ENCODE measurements at places on chromosomes 11 and 22.

DNA sequence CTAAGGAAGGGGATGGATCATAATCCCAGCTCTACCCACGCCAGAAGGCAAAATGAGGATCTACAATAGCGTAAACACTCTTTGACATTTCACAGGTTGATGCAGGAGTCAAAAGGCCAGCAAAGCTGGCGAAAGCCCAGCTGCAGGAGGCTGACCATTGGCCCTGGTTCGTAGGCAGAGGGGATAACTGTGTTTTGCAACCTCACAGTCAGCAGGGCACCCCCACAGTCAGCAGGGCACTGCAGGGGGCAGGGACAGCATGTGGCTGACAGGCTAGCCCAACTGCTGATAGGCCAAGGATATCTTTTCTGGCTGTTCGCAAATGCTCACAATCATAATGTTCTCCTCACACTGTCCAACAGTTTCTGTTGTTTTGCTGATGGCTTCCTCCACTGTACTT, 372.7 kb downstream of the BUD13 start:
- no peak for DNase-seq

- DNase-seq = no peak
Measured at GRCh38 chr11:45934580-45935318, 12.3 kb downstream of the LARGE2 start.

DNA sequence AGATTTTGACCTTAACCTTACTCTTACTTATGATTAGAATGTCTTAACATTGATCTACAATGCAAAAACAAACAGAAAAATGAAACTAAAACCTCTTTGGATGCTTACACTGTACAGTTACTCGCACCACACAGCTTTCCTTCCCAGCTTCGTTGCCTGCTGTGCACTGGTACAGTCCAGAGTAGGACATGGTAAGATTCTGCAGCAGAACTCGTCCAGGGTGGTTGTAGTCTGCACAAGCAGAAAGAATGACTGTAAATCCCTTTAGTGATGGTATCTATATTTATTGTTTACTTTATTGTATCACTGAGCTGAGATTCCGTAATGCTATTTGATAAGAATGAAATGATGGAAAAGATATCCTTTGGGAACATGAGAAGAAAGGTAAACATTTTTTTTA, 21.0 kb upstream of the HSPA8 start:
- DNase-seq = no peak

GRCh38 chr11:93852242-93852641, 1.8 kb upstream of the VSTM5 start:
- no peak for DNase-seq

GRCh38 chr11:111162305-111162704, 83.2 kb upstream of the POU2AF2 start:
- no peak for DNase-seq

GRCh38 chr11:112655371-112655770, 305.8 kb upstream of the NCAM1 start:
- DNase-seq = no peak

- DNase-seq = no peak
Measured at GRCh38 chr22:22021162-22021750, 38.7 kb upstream of the TOP3B start.

DNA sequence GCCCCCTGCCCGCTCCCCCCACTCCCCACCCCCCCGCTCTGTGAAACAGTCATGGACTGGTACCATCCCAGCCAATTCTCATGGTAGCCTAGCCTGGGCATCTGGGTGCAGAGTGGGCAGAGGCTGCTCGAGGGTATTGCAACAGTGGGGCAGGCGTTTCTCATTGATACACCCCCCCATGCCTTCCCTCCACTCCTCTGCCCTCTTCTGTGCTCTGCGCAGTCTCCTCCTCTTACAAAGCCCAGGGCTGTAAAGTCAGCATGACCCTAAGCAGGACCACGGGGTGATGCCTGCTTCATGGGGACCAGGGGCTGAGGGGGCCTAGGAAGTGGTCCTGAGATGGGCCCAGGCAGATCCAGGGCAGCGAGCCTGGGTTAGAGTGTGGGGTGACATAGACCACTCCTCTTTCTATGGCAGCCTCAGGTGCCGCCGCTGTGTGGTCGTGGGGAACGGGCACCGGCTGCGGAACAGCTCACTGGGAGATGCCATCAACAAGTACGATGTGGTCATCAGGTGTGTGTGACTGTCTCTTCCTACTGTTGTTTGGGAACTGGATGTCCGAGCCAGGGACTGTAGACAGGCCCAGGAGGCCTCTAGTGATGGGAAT, 52.3 kb downstream of the ST3GAL4 start:
- DNase-seq = no peak

DNA sequence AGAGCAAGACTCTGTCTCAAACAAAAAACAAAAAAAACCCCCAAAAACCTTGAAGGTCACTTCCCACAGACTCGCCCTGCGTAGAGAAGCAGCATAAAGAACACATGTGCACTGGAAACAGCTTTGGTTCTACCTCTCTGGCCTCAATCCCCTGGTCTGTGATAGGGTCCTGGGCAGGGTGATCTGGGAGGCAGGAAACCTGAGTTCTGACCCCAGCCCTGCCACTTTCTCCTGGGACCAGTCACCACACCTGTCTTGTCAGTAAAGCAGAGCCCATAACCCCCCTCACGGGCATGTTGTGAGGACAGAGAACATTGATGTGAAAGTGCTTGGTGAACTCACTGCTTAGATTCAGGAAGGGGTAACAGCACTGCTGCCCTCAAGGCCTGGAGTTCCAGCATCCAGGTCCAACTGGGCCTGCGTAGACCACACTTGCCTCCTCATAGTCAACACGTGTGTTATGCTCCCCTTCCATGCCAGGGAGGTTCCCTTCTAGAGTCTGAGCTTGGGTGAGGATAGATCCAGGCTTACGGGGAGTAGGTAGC, 11.4 kb downstream of the UCP2 start:
- DNase-seq = no peak

GRCh38 chr22:35409783-35410662, 10.1 kb downstream of the MCM5 start:
- no peak for DNase-seq

GRCh38 chr11:119991669-119992068, 146.2 kb downstream of the TRIM29 start:
- no peak for DNase-seq

- DNase-seq = no peak
Measured at GRCh38 chr11:24896118-24896835, 399.4 kb downstream of the LUZP2 start.

DNA sequence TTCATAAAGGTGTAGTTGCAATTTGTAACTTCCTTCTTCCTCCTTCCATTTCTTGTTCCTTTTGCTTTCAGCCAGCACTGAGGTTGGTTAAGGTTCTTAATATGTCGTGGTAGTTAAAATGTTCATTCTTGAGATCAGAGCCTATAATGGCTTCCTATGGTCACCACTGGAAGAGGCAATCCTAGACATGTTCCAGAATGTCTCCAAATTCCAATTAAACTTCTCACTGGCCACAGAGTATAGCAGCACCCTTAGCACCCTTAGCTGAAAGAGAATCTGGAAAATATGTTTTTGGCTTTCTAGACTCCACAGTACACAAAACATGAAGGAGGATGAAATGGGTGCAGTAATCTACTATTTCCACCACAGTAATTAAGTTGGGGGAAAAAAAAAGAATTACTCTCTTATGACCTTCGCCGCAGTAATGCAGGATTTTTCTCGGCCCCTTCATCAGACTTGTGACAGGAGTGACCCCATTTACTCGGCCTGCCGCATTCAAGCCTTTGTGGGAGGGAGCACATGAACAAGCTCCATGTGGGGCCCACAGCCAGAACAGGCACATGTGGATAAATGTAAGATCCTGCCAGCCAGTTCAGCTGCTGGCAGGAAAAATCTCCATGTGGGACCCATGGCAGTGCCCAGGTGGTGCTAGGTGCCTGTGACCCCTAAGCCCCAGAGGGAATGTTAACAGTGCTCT, 348.8 kb upstream of the ARHGAP42 start:
- no peak for DNase-seq

- DNase-seq = no peak
Measured at GRCh38 chr11:5046754-5047330, 516 bp downstream of the OR52J3 start.

- no peak for DNase-seq
Measured at GRCh38 chr11:66686801-66687750, 9.4 kb upstream of the RBM4B start.

DNA sequence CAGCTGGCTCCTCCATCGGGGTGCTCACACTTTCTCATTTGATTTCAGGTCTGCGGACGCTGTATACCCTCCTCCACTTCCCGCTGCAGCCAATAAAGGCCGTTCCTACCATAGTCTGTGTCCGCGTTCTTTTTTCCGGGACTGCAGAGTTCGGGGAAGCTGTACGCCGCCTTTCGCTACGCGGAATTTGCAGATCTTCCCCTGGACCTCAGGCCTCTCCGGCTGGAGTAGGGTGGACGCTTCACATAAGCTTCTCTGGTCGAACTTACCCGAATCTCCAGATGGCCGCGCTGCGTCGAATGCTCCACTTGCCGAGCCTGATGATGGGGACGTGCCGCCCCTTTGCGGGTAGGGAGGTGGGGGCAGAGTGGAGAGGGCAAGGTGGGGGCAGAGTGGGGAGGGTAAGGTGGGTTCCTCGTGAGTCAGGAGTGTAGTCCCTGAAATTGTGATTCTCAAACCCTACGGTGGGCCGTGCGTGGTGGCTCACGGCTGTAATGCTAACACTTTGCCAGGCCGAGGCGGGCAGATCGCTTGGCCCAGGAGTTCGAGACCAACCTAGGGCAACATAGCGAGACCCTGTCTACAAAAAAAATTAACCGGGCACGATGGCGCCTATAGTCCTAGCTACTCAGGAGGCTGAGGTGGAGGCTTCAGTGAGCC, 617 bp downstream of the CSKMT start:
- no peak for DNase-seq

GRCh38 chr22:26445577-26446275, 16.7 kb downstream of the ASPHD2 start:
- DNase-seq = no peak

GRCh38 chr11:115409691-115410220, 94.5 kb downstream of the CADM1 start:
- DNase-seq = no peak

Data from stimulated activated CD8-positive, alpha-beta memory T cell treated with anti-CD3 and anti-CD28 coated beads, Interleukin-15, amount 100 ng/mL, for 48 hours (primary cell).